ENCODE measurements at places on chromosomes 5 and 9. TPM values are rescaled to one million over a fixed set of nuclear protein-coding genes. Genes with fewer than 3 reads are reported as not detected.

The CD274 gene
- total RNA-seq = 3.6 TPM

DNA sequence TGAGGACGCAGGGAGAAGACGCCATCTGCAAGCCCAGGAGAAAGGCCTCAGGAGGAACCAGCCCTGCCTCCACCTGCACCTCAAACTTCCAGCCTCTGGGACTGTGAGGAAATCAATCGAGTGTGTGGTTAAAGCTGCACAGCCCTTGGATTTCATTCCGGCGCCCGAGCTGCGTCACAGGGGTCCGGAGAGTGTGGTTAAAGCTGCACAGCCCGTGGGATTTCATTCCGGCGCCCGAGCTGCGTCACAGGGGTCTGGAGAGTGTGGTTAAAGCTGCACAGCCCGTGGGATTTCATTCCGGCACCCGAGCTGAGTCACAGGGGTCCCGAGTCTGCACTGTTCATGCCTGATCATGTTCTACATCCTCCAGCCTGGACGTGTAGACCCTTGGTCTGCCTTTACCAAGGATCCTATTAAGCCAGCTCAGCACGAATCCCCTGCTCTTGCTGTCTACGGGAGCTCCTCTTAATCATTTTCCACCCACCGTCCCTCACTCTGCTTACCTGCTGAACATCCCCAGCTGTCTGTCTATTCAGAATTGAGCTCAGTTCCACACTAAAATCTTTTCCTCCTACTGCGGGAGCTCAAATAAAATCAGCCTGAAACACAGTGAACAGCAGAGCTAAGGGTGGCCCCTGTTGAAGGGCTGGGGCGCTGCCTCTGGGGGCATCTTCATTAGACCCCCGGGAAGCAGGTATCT is 73.0 kb upstream of the OLFM1 start:
- peaks cover 6% of the 10 kb centered on the region for H3K4me1 ChIP-seq
- DNase-seq = no peak
- H3K27ac ChIP-seq = no peak overlapping the region
- H3K27me3 ChIP-seq = no peaks in the 10 kb centered on the region
- H3K4me3 ChIP-seq = no peak overlapping the region

GRCh38 chr9:97041898-97042297 is 3.0 kb upstream of the CTSV start:
- H3K36me3 ChIP-seq = no peaks in the 10 kb centered on the region
- H3K4me1 ChIP-seq = no peaks in the 10 kb centered on the region
- H3K27ac ChIP-seq = no peak overlapping the region

The AQP3 gene
- 2.1 TPM for total RNA-seq

The FREM1 gene
- total RNA-seq = 1.2 TPM

The ACOT12 gene
- not detected for total RNA-seq

- no peak for DNase-seq
- no peaks in the 10 kb centered on the region for H3K27me3 ChIP-seq
These were observed 48.6 kb downstream of the FAM240B start for GRCh38 chr9:38671372-38671731.

DNA sequence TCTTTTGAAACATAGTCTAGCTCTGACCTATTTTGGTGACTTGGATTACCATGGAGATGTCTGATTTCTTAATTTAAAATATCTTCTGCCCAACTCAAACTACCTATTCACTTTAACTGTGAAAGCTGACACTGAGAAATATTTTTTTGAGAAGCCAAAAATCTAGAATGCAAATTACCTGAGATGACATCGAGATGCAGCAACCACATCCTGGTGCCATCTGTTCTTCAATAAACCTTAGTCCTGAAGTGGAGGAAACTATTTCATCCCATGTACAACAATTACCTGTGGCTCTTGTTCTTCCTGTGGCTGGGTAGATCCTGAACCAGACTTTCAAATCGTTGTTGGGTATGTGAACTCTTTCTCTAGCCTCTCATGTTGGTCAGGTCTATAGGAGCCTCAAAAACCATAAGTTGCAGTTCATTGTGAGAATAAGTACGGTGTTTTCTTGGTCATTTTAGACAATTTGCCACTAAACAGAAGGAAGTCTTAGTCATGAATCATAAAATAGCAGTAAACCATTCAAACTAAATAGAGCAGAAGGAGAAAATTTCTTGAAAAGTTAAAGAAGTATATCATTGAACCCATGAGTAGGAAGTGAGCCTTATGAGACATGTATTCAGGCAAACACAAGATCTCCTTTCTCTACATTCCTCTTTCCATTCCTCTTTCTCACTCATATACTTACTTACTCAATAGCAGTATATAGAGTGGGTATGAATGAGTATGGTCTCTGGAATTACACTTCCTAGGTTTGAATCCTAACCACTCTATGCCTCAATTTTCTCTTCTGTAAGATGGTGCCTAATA is 176.0 kb downstream of the HMHB1 start:
- DNase-seq = no peak
- no peak overlapping the region for H3K27ac ChIP-seq
- H3K27me3 ChIP-seq = no peaks in the 10 kb centered on the region
- no peak overlapping the region for H3K4me3 ChIP-seq
- no peaks in the 10 kb centered on the region for H3K4me1 ChIP-seq
- H3K36me3 ChIP-seq = no peaks in the 10 kb centered on the region

GRCh38 chr9:26812217-26812616 is 80.4 kb downstream of the CAAP1 start:
- no peak for DNase-seq
- H3K4me1 ChIP-seq = no peaks in the 10 kb centered on the region
- H3K27ac ChIP-seq = no peak overlapping the region
- H3K27me3 ChIP-seq = no peaks in the 10 kb centered on the region

DNA sequence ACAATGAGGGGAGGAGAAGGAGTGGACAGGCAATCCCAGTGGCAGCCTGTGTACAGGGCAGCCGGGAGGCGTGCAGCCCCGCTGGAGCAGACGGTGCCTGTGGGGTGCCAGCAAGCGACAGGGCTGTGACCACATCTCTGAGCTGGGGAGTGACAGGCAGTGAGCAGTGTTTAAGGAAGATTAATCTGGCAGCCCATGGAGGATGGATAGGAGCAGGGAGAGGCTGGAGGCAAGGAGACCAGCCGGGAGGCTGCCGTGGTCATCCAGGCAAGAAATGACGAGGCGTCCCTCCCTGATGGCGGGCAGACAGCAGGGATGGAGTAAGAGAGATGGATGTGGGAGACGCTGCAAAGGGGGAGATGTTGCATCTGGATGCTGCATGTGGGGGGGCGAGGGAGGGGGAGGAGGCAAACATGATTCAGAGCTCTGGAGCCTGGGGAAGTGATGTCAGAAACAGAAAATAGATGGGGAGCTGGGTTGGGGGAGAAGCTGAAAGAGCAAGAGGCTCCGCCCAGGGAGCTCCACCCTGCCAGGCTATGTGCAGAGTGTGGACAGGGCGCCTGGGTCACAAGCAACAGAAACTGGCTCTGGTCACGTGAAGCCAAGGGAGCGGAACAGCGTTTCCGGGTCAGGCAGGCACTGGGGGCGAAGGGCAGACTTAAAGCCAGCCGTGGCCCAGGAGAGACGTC is 12.6 kb downstream of the UNC5A start:
- peaks cover 4% of the 10 kb centered on the region for H3K27me3 ChIP-seq
- DNase-seq = no peak
- H3K27ac ChIP-seq = no peak overlapping the region
- H3K36me3 ChIP-seq = no peaks in the 10 kb centered on the region
- peaks cover 3% of the 10 kb centered on the region for H3K4me1 ChIP-seq

DNA sequence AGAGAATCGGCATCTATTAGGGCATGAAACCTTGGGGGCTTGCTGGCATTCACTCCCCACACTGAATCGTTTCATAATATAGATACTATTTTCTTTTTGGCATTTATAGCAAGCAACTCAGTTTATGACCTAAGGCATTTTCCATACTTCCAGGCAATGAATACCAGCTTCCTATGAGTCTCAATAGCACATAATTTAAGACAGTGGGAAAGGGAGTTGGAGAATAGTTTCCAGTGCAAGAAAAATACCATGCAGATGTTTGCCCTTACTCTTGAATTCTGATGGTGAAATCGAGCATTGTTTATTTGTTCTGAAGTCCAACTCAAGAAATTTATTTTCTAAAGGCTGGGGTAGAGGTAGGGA is 175.8 kb upstream of the KLF9 start:
- no peak overlapping the region for H3K4me3 ChIP-seq
- no peaks in the 10 kb centered on the region for H3K27me3 ChIP-seq
- peak overlapping the region; percentile 29 for H3K27ac ChIP-seq
- H3K36me3 ChIP-seq = no peaks in the 10 kb centered on the region
- DNase-seq = no peak

- DNase-seq = no peak
- no peaks in the 10 kb centered on the region for H3K27me3 ChIP-seq
- H3K4me1 ChIP-seq = peaks cover 4% of the 10 kb centered on the region
- H3K4me3 ChIP-seq = no peak overlapping the region
- peak overlapping the region; percentile 62 for H3K27ac ChIP-seq
These were observed 4.1 kb downstream of the BTNL9 start for GRCh38 chr5:181044093-181044599.

DNA sequence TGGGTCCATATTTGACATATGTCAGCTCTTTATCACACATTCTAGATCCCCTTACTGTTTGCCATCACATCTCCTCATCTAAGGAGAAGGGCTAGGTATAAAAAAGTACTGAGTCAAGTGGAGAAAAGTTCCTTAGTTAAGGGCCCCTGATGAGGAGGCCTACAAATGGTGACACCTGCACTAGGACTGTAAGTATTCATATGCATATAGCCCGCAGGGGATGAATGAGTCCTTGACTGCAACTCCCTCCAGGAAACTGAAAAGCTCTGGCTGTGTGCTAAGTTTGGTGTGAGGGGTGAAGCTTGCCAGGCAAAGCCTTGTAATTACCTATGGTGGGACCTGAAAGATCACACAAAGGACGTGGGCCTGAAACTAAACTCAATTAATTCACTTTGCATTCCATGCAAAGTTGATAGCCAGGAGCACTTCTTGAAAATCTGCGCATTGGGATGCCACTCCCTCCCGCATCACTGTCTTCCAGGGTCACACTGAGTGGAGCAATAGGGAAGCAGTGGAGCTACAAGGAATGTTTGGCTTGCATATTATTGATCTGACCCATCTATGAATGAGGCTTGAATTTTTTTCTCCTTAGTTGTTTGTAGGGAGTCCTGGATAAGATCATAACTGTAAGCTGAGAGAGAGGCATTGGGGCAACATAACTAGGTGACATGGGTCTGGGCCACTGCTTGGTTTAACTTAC is 11.9 kb upstream of the EQTN start:
- H3K4me3 ChIP-seq = no peak overlapping the region
- DNase-seq = no peak
- no peak overlapping the region for H3K27ac ChIP-seq
- H3K27me3 ChIP-seq = no peaks in the 10 kb centered on the region
- H3K4me1 ChIP-seq = no peaks in the 10 kb centered on the region

- no peaks in the 10 kb centered on the region for H3K36me3 ChIP-seq
- no peaks in the 10 kb centered on the region for H3K27me3 ChIP-seq
- H3K4me1 ChIP-seq = peaks cover 7% of the 10 kb centered on the region
- peak; percentile 38 for DNase-seq
These were observed 23.7 kb upstream of the UBAP2 start for GRCh38 chr9:34072410-34072809.

The MAST4 gene
- 23.7 TPM for total RNA-seq

The GALT gene
- 48.7 TPM for total RNA-seq

- H3K36me3 ChIP-seq = no peaks in the 10 kb centered on the region
- no peak overlapping the region for H3K27ac ChIP-seq
- H3K4me3 ChIP-seq = no peak overlapping the region
- DNase-seq = no peak
- no peaks in the 10 kb centered on the region for H3K27me3 ChIP-seq
These were observed 429.7 kb upstream of the KLF4 start for GRCh38 chr9:107919263-107919662.

DNA sequence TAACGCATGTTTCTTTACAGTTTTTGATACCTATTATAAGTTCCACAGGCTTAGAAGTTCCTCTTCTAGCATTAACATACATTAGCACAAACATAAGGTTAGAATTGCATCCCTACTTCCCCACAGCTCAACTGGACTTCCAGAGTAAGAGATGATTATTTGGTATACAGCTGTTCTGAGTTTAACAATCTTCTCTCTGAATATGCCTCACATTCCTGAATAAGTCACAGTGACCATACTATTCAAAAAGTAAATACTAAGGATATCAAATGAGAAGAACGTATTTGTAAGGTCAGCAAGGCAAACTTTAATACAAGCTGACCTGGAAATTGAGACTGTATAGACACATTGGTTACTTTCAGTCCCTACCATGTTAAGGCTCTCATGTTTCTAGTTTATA is 21.3 kb downstream of the NR6A1 start:
- no peak overlapping the region for H3K27ac ChIP-seq
- peaks cover 36% of the 10 kb centered on the region for H3K4me1 ChIP-seq
- DNase-seq = no peak

DNA sequence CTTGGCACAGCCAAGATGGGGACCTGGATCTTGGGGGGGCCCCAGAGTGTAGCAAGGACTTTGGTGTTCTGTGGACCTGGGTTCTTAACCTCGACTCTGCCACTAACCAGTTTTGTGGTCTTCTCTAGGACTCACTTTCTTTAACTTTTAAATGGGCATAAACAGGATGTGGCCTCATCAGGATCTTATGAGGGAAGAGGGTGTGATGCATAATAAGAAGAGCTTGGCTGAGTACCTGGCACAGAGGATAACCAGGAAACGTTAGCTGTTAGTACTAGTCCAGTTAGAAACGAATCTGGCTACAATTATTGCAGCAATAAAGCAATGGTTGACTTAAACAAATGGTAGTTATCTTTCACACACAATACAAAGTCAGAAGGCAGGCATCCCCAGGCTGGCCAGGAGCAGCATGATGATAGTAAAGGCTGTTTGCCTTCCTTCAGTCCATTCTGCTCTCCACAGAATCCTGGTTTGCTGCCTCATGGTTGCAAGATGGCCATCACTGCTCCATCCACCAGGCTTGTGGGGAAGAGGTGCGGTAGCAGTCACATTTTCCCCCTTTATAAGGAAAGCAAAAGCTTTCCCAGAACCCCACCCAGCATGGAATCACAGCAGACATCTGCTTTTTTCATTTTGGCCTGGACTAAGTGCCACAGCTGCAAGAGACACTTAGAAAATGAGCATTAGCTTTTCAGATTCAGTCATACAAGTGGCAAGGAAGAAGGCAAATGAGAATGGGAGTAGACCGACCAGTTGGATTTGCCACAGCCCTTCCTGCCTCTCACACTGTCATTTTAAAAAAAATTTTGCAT is 225.0 kb downstream of the AOPEP start:
- no peaks in the 10 kb centered on the region for H3K36me3 ChIP-seq
- peak overlapping the region; percentile 88 for H3K27ac ChIP-seq
- peaks cover 51% of the 10 kb centered on the region for H3K4me1 ChIP-seq
- no peak for DNase-seq
- no peak overlapping the region for H3K4me3 ChIP-seq
